ENCODE measurements at places on chromosomes 6 and 20.

DNA sequence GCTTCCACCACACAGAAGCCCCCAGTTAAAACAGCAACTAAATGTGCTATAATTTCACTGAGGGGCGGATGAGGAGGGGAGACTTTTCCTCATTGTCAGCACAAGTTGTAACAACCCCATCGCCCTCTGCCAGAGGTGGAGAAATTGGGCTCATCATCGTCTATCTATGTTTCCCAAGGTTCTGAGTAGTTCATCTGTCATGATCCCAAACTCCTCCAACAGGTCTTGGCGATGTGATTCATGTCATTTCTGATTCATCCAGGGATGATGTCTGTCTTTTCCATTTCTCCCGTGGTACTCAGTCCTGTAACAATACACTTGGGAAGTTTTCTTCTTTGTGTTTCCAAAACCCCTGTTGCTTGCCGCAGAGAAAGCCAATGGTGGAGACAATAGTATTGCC is 51.0 kb downstream of the TFAP2A start:
- no peak for DNase-seq

- DNase-seq: no peak
Observed at GRCh38 chr6:131362070-131362469, 211.0 kb upstream of the ARG1 start.

DNA sequence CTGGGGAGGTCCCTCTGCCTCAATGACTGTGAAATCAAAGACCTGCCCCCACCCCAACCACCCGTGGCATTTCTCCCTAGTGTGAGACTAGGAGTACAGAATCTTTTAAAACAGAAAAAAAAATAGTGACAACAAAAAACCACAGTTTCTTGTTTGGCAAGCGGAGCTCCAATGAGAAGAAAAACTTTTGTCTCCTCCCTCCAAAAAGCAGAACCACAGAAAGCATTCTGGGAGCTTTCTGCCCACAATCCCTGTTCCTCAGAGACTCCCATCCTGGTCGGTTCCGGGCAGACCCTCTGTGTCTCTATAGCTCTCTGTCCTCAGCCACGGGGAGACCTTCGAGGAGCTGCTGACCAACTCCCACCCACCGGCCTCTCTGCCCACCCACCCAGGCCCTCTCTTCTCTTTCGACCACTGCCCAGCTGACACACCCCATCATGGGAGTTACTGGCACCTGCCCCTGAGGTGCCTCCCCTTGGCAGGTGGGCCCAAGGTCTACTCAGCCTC is 4.9 kb downstream of the PREX1 start:
- peak; percentile 79 for DNase-seq

- DNase-seq: no peak
Observed at GRCh38 chr6:156988276-156989158, 211.3 kb downstream of the ARID1B start.

DNA sequence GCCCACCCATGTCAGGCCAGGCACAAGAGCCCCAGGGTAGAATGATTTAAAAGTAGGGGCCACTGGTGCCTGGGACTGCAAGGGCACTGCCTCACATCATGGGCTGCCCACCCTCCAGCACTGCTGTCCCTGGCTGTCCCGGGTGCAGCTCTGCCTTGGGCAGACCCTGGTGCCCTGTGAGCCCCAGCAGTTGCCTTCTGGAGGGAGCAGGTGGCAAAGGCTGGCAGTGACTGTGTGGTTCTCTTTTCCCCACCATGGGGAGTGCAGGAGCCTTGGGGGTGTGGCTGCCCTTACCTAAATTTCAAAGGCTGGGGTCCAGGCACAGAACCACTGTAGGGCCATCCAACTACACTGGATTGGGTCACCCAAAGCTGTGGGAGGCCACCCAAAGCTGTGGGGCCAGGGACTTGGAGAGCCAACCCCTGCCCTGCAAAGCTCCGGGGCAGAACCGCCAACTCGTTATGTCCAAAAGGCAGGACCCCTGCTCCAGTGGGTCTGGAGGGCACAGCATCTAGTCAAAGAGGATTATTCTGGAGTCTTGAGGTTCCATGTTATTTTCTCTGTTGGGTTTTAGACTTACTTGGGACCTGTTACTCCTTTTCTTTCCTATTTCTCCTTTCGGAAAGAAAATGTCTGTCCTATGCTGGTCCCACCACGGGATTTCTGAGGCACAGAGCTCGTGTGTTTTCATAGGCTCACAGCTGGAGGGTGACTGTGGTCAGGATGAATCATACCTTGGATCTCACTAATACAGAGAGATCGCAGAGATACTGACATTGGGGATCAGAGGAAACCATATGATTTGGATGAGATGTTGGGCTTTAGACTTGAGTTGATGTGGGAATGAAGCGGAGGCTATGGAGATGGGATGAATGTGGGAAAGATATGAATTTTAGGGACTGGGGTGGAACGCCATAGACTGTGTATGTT is 65.3 kb downstream of the RAMACL start:
- DNase-seq: no peak
